Effector CD4-positive, alpha-beta T cell (primary cell): ENCODE measurements at places on chromosomes 6 and 20.

GRCh38 chr6:11971154-11971553, 41.0 kb upstream of the HIVEP1 start:
- DNase-seq, result no peak

- no peak for DNase-seq
Observed at GRCh38 chr20:34709831-34710567, 5.9 kb downstream of the TP53INP2 start.

DNA sequence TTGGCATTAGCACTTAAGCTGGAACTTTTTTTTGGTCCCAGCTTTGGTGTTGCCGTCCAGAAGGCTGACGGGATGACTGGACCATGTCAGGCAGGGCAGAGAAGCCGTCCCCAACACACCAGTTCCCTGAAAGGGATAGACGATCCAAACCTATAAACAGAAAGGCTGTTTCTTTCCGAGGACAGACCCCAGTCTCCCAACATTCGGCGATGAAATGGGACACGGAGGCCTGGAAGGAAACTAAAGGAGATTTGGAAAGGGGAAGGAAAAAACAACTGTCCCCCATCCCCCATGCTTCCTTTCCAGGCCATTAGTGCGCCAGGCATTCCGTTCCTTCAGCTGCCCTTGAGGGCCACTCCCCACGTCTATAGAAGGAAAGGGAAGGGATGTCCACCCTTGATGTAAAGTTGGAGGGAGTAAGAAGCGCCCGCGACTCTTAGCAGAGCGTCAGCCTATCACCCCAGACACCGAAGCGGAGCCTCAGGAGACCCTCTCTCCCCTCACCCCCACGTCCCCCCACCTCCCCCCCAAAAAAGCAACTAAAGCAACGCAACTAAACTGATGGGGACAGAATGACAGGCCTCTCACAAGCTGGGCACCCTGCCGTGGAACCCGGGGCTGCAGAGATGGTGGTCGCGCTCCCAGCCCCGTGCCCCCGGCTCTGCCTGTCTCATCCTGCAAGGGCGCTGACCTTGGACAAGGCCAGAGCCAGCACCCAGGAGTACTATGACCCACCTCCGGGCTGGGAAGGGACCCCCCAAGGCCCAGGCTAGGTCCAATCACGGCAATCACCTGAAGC, 638 bp downstream of the BLCAP start:
- no peak for DNase-seq

DNA sequence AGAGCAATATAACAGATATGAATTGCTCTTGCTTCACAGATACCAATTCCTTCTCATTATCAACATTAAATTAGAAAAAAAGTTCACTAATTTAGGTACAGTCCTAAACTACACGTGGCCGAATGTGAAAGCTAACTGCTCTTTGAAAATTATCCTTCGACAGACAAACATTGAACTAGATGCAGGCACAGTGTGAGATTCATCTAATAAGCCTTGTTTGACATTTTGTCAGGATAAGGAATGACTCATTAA, 1.1 kb downstream of the FAM184A start:
- no peak for DNase-seq

DNA sequence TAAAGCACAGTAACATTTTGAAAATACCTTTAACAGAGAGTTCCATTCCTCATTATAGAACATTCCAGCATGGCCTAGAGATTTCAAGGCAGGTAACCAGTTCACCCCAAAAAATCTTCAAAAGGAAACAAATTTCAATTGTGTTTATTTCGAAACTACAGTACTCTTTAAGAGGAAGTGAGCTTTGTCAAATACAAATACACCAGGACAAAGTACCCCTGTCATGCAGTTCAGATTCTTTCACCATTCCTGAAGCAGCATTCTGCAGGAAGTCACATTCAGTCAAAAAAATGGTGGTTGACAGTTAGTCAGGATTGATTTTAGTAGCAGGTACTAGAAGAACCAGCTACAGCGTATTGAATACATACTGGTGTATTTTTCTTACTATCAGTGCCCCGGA, 89.6 kb upstream of the RIN2 start:
- no peak for DNase-seq

- no peak for DNase-seq
Observed at GRCh38 chr6:142786476-142786875, 158.5 kb downstream of the HIVEP2 start.

DNA sequence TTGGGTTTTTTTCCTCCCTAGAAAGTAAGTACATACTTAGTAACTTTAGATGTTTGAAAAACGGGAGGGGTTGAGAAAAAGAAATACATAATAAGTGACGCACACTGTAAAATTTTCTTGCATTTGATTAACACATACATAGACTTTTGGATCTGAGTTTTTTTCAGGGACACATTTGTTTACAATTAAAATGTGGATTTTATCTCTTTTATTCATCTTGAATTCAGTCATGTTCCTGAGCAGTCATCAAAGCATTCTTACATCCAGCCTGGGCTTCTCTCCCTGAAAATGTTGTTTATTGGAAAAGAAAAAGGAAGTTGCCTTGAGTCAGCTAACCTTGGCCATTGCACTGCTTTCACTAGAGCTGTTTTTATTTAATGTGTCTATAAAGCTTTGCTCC, 8.7 kb upstream of the RPP40 start:
- DNase-seq, result no peak

- no peak for DNase-seq
Observed at GRCh38 chr20:63597651-63598478, 23.8 kb upstream of the HELZ2 start.

DNA sequence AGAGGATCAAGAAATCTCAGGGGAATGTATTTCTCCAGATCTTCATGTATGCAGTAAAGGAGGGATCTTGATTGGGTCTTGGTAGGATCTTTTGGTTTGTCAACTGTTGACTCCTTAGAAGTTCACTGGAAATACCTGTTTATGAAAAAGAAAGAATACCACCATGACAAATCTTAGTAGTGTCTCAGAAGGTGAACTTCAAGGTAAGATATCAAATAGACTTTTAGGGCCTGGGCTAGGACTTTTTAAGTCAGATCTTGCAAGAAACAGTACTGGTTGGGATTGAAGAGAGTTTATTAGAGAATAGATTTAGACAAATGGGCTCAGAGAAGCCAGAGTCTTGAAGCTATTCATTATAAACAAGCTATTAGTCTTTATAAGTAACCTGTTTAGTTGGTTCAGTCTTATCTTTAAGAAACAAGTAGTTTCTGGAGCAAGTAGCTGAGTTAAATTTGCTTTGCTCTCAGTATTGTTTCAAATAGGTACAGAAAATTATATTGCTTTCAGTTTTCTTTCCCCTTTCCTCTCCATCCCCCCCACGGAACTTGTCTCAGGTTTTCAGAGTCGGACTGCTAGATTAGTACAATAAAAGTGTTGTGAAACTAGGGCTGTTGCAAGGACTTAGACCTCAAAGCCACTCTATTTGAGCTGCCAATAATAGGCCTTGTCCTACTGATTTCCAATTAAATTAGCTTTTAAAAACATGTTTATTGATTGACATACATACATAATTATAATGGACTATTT, 529.1 kb upstream of the CITED2 start:
- no peak for DNase-seq

DNA sequence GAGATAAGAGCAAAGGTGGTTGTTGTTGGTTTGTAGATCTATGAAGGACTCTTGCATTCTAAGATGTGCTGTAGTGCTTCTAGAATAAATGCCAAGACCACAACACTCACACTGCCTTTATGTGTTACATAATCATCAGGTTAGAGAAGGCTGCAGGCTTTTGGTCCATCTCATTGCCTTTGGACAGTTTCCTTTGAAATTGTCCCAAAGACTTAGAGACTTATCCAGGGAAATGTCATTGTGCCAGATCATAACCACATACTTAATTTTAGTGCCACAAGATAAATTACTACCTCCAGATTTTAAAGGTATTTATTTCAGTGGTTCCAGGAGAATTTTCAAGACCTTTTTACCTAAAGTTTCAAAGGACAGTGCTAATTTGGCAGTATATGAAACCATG, 666.6 kb upstream of the CITED2 start:
- no peak for DNase-seq

GRCh38 chr6:81865712-81866111, 113.2 kb upstream of the TENT5A start:
- no peak for DNase-seq

DNA sequence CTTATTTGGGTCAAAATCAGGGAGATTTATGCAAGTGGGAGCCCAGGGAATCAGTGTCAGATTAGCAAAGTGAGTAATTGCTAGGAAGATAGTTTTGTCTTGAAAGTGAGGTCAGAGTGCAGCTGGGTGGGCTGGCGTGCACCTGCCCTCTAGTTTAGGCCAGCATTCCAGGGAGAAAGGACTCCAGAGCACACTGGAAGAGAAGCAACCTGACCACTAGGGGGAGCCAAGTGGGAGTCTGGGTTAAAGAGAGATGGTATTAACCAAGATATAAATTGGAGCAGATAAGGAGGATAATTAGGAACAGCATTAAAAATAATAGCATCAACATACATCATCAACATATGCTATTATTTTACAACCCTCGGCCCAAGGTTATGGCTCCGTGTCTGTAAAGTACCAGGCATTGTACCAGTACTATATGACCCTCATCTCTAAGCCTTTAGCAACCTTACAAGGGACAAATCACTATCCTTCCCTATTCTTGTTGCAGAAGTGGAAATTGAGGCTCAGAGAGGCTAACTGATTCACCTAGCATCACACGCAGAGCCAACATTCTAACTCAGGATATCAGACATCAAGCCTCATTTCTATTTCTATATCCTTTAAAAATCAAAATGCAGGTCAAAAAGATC, 57.8 kb downstream of the SLC2A10 start:
- DNase-seq, result no peak

DNA sequence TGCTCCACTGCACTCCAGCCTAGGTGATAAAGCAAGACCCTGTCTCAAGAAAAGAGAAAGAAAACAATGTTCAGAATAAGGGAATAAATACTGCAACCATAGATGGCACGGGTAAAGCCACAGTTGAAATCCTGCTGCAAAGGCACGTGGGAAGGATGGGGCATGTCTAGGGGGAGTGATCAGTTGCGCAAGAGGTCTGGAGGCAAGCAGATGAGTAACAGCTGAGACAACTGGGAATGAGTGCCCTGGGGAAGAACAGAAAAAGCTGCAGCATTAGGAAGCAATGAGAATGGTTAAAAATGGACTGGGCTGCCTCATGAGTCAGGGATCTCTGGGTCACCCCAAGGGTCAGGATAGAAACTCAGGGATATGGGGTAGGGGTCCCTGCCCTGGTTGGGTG, 96.3 kb downstream of the GMPR start:
- DNase-seq, result no peak

- DNase-seq, result no peak
Observed at GRCh38 chr6:14721103-14721758, 524.6 kb upstream of the JARID2 start.

- no peak for DNase-seq
Observed at GRCh38 chr6:164692772-164693510, 616.5 kb downstream of the C6orf118 start.

- no peak for DNase-seq
Observed at GRCh38 chr6:4727671-4728435, 48.4 kb upstream of the CDYL start.
